T follicular helper cell (primary cell): ENCODE measurements at places on chromosomes 16 and 17.

DNA sequence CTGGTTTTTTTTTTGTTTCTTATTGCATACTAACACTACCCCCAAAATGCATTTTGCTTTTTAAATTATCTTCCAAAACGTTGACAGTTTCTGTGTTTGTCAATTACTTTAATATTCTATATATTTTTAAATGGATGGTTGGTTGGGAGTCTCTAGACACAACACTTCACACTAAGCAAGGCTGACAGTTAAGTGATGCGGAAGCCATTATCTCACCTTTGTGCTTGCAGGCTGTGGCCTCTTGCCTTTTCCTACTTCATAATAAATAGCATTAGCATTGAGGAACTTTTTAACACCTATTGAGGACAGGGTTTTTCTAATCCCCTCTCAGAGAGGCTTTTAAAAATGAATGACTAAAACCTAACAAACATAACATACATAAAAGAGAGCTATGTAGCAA is 280.8 kb upstream of the TBX2 start:
- no peak for DNase-seq

DNA sequence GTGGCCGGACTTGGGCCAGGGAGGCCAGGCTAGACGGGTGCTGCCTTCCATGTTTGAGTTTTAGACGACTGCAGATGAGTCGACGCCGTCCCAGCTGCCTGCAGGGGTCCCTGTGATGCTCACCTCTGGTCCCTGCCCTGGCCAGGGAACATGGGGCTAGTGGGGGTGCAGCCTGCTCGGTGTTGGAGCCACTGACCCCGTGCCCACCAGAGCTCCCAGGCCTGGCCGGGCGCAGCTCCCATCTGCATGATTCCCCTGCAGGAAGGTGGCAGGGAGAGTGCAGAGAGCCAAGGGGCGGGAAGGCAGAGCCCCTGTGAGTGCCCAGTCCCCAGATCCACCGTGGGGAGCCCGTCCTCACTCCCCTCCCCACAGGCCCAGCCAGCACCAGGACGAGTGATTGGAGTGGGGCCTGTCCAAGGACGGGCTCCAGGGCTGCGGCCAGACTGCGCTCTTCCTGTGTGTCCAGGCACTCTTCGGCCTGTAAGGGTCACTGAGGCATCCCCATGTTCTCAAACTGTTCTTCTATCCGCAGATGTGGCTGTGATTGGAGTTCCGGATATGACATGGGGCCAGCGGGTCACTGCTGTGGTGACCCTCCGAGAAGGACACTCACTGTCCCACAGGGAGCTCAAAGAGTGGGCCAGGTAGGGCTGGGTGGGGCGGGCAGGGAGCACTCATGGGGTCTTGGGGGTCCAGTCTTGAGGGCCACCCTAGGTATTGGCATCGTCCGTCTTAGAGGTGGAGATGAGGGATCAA is 26.0 kb upstream of the CDH15 start:
- no peak for DNase-seq

- no peak for DNase-seq
Measured at GRCh38 chr17:57154921-57155320, 69.9 kb downstream of the AKAP1 start.

GRCh38 chr17:70098030-70098429 is 23.0 kb downstream of the KCNJ16 start:
- DNase-seq, result no peak

DNA sequence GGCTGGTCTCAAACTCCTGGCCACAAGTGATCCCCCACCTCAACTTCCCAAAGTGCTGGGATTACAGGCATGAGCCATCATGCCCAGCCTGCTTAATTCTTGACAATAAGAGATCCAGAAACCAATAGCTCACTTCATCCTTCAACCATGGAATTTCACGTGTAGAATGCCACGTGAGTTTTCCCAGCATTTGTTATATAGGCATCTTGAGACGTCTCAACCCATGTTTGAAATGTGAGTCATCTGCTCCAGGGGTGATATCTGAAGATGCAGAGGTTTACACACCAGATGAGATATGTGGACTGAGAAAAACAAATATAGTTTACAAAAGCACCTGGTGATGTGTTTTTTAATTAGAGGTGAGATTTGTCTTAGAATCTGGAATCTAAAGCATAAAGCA is 7.1 kb downstream of the TEKT3 start:
- DNase-seq, result no peak

DNA sequence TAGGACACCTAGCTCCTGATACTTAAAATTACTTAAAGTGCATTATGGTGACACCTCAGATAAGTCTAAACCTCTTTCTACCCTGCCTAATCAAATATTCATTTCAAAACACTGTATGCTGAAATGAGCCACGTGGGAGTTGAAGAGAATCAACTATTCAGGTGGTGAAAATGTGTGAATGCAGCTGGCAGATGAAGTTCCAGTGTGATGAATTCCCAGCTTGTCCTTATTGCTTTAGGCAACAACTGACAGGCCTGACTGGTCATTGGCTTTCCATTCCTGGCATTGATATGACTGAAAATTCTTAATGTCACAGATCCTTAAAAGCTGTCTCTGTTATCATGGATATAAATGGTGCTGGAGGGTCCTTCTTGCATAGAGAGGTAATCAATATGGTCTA is 301.9 kb upstream of the TBX2 start:
- no peak for DNase-seq

DNA sequence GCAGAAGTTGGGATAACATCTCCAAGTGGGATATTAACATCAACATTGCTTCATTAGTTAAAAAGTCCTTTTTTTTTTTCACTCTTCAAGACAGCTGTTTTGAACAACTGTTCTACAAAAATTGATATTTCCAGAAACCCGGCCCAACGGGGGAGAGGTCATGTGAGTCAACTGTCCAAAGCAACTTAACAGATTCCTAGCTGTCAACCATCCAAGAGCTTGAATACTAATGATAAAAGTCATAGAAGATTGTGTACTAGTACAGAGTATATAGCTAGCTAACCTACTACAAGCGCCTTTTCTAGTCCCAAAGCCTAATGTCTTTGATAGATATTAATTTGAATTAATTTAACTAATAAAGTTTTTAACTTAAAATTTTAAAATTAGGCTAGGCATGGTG is 172.0 kb downstream of the CYB561 start:
- DNase-seq, result no peak

GRCh38 chr16:4053301-4053845 is 62.9 kb downstream of the ADCY9 start:
- DNase-seq, result no peak

- DNase-seq, result no peak
Measured at GRCh38 chr17:81976332-81977210, 858 bp upstream of the ASPSCR1 start.

DNA sequence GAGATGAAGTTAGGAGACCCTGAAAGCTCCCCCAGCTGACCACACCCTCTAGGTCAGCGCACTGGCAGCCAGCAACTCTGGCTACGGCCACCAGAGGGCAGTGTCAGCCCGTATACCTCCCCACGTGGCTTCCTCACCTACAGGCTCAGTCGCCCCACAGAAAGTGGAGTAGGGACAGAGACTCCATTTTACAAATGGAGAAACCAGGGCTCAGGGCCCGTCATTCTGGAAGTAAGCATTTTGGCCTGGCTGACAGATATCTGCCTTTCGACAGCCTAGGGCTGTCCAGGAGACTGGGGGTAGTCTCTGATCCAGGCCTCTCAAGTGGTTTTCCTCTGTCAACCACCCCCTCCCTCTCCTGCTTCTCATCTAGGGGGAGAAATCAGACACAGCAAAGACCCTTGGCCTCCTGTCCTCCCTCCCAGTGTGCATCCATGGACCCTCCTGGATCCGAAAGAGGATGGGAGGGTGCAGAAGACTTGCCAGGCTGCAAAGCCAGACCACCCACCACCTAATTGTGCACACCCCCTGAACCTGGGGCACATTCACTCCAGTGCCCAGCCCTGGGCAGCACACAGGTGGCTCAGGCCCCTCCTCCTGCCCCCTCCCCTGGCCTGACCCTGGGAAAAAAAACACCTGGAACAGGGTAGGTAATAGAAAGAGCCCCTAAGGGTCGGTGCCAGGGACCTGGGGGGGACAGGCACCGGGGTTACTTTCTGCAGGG is 3.8 kb upstream of the HAP1 start:
- peak; percentile 60 for DNase-seq

GRCh38 chr16:1390239-1390779 is 24.2 kb downstream of the UNKL start:
- DNase-seq, result no peak

DNA sequence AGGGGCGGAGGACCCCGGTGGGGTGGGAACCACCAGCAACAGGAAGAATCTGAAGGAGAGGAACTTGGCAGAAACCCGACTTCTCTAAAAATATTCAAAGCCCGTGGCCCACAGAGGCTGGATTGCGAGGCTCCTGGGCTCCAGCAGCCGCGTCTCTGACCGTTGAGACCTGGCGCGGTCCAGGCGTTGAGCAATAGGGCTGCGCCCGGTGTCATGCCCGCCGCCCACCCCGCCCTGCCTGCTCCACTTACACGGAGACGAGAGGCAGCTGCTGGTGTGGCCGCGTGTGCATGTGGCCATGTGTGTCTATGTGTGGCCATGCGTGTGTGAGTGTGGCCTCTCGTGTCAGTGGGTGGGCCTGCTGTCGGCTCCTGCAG is 83.6 kb downstream of the IRF8 start:
- DNase-seq, result no peak

GRCh38 chr16:50081428-50082018 is 15.8 kb downstream of the HEATR3 start:
- DNase-seq, result no peak

DNA sequence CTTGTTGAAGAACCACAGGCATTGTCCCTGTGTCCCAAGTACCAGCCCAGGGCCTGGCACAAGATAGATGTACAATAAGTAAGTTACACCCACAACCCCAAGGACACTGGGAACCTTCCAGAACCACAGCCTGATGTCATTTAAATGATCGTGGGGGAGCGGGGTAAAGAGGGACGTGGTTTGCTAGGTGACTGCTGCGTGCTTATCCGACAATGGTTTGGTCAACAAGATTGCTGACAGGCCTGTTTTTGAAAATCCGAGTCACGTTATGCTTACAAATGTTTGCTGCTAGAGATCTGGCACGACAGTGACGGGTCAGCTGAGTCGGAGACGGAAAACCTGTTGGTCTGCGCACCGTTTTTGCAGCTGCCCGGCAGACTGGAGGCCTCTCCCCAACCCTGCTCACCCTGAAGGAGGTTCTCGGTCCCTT is 22.8 kb downstream of the COTL1 start:
- DNase-seq, result no peak

- no peak for DNase-seq
Measured at GRCh38 chr16:933581-933980, 37.2 kb downstream of the LMF1 start.

GRCh38 chr17:83132251-83133081 is 53.1 kb downstream of the METRNL start:
- no peak for DNase-seq

GRCh38 chr16:68319185-68319908 is 8.5 kb downstream of the PRMT7 start:
- DNase-seq, result no peak

GRCh38 chr17:19470530-19471261 is 59.7 kb downstream of the RNF112 start:
- DNase-seq, result no peak

GRCh38 chr17:76714822-76715495 is 4.2 kb upstream of the MXRA7 start:
- DNase-seq, result peak; percentile 68

- DNase-seq, result no peak
Measured at GRCh38 chr17:21029036-21029435, 13.8 kb downstream of the USP22 start.

DNA sequence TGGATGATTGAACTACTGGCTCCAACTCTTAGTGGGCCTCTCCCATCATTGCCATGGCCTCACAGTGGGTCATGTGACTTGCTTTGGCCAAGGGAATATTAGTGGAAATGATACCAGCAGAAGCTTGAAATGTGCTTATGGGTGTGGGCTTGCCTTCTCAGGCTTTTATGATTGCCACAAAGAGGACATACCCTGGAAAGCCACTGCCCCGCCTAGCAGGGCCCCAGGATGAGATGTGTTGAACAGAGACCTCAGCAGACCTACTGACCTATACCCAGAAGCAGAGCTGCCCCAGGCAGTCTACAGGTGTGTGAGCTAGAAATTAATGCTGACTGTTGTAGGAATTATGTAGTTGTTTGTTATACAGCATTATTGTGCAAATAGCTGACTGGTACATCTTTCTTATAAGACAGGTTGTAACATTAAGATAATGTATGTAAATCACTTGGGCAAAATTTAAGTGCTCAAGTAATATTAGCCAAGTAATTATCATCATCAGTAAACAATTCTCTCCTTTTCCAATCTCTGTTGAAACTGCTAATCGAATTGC is 67.8 kb upstream of the CDH5 start:
- DNase-seq, result no peak

DNA sequence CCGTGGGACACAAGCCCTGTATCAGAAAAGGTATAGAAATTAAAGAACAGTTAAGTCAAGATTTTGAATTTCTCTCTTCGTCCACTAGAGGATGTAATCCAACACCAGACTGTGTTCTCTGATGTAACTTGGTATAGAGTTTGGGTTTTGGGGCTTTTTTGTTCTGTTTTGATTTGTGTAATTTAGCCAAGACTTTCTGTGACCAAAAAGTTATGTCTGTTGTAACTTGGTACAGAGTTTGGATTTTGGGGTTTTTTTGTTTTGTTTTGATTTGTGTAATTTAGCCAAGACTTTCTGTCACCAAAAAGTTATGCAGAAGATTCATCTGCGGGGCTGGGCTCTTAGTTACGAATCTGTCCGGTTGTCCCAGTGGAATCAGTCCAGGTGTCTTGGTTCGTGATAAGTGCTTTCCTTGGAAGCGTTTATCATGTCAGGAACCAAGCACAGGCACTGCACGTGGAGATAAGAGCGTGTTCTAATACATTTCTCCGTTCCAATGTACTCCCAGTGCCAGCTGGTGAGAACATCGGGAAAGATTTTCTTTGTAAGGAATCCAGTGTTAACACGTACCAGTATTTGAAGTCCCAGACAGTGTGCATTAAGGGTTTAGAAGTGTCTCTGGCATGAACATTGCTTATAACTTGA is 44.1 kb upstream of the SEC14L1 start:
- no peak for DNase-seq

GRCh38 chr17:37490022-37490587 is 414 bp downstream of the DUSP14 start:
- peak; percentile 60 for DNase-seq

DNA sequence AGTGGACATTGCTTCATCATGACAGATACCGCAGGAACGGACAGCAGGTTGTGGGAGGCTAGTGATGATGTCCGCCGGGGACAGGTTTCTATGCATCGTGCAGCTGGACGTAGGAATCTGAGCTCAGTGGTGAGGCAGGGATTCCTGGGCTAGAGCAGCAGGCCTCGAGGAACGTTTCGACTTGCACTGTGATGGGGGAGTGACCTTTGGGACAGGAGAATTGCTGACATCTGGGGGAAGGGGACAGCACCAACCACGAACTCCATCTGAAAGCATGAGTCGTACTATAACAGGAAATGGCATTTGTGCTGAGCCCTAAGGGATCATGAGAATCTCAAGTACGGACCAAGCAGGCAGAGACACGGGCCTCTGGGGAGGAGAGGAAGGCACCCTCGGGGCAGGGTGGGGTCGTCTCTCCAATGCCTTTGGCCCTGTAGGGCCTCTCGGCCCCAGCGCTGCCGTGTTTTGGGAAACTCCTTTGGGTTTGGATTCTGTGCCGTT is 65.8 kb upstream of the ENDOV start:
- no peak for DNase-seq
